ENCODE measurements at places on chromosomes 2 and 18.
A peak's percentile ranks its signal among the peaks of the same experiment; 100 is the strongest.

DNA sequence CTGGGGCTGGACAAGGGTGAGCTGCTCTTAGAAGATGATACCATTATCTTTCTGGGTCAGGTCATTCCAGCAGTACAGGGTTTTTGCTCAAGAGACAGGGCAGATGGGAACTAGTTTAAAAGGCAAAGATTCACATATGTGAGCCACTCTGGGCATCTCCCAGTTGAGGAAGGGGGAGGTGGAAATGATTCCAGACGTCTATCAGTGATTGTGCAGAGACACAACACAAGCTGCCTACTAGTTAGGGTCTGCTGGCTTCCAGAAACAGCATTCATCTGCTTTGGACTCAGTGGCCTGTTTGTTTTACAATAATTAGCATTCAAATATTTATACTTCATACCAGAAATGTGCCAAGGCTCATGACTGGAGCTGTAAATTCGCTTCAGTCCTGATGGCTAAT is 32.3 kb downstream of the ST6GAL2 start:
- no peak for DNase-seq

- no peak for DNase-seq
Measured at GRCh38 chr18:23548275-23548674, 38.0 kb downstream of the NPC1 start.

- DNase-seq, result no peak
Measured at GRCh38 chr2:15265889-15266288, 295.2 kb downstream of the NBAS start.

DNA sequence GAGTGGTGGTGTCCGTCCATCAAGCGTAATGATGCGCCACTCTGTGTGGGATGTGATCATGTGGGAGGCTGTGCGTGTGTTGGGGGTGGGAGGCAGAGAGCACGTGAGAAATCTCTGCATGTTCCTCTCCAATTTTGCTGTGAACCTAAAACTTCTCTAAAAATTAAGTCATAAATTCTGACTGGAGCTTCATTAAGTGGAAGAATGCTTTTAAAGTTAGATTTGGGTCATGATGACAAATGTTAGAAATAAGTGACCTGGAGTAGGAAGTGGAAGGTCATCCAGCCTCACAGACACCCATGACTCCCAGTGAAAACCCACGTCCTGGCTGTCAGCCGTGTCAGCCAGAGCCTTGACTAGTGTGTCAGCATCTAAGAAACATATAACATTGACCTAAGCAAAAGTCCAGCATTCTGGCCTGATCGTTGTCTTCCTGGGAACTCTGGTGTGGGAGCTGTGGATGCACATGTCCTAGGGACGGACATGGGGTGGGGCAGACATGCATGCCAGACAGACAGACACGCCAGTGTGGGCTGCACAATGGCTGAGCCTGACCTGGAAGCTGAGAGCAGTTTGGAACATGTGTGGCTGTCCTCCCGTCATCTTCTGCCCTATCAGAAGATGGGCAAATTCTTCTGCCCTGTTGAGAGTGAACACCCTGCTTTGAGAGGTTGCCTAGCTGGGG is 245.6 kb downstream of the FAM210A start:
- DNase-seq, result no peak

DNA sequence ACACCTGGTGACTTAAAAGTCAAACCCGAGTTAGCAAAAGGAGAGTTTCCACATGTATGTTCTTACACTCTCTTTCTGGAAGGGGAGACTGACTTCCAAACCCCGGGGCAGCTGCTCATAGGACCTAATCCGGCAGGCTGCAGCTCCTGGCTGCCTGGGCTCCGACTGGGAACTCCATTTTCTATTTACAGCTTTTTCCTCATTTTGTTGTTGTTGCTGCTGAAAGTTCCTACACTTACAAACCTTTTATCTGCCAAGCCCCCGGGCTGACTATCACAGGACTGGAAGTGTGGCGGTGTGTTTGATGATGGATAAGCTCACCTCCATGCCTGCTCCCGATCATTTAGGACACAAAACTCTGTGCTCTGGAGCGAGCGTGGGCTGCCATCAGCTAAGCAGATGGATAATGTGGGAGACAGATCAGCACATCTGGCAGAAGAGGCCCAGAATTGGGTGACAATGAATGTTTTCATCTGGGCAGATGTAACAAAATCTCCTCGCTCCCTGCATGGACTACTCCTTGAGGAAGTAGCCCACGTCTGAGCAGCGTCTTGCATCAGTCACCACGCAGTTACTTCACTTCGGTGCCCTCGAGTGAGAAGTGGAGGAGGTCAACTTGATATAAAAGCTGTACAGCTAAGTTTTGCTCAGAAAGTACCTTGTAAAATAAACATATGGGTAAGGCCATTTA is 114.4 kb upstream of the COPS8 start:
- DNase-seq, result no peak

DNA sequence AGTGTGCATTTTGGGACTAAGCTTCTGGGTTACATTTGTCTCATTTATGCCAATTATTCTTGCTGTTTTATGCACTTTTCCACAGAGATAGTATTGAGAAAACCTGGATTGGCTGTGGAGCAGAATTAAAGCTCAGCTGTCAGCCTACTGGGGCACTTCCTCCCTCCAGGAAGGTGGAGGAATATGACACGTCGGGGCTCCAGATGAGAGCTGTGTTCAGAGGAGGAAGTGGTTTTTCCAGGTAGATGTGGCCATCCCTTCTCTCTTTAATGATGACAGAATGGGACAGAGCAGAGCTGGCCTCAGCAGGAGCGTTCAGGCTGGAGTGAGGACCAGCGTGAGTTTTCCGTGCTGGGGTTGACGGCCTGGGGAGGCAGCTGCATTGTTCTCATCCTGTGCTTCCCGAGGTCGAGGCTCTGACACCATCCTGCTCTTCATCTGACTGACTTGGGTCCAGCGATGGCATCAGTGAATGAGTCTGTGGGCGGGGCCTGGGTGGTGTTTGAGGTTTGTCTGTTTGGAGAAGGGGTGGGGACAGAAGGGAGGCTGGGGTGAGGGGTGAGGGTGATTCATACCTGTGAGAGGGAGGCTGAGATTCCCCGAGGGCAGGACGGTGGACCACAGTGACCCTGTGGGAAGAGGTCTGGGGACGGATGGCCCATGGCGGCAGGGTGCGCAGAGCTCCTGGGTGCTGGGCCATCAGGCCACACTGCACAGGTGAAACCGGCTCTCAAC is 207.0 kb downstream of the LDLRAD4 start:
- DNase-seq, result no peak

- peak; percentile 55 for DNase-seq
Measured at GRCh38 chr18:60892441-60892840, 440.8 kb upstream of the CDH20 start.

DNA sequence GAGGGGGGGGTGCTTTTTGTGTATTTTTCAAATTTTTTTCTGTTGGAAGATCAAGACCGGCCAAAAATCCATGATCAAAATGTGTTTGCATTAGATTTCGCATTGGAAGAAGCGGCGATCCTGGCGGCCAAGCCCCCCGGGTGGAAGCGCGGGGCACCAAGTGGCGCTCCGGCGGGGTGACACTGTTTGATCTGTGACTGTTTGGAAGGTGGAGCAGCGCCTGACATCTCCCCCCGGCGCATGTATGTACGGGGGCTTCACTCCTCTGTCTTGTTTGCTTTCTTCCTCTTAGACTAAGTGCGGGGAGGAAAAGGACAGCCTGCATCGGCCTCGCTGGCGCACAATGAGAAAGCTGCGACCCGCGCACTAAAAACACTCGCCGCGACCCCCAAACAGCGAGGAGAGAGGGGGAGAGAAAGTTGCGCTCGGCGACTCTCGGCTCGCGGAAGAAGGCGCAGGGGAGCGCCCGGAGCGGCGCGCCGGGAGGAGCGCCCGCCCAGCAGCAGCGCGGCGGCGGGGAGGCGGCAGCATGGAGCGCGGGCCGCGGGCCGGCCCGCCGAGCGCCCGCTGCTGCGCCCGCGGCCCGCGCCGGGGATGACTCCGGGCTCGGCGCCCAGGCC is 515 bp downstream of the TSHZ1 start:
- DNase-seq, result peak; percentile 41

GRCh38 chr2:222693837-222694236 is 22.4 kb downstream of the MOGAT1 start:
- DNase-seq, result peak; percentile 49

GRCh38 chr18:53984021-53984420 is 240.4 kb downstream of the MBD2 start:
- DNase-seq, result peak; percentile 7

- no peak for DNase-seq
Measured at GRCh38 chr2:9358846-9359245, 64.5 kb downstream of the ITGB1BP1 start.

DNA sequence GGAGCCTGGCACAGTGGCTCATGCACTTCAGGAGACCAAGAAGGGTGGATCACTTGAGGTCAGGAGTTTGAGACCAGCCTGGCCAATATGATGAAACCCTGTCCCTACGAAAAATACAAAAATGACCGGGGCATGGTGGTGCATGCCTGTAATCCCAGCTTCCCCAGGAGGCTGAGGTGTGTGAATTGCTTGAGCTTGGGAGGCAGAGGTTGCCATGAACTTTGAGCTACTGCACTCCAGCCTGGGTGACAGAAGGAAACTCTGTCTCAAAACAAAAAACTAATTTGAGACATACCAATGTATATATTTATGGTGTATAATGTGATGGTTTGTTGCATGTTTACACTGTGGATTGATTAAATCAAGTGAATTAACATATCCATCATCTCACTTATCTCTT is 21.8 kb upstream of the ZNF512 start:
- no peak for DNase-seq

DNA sequence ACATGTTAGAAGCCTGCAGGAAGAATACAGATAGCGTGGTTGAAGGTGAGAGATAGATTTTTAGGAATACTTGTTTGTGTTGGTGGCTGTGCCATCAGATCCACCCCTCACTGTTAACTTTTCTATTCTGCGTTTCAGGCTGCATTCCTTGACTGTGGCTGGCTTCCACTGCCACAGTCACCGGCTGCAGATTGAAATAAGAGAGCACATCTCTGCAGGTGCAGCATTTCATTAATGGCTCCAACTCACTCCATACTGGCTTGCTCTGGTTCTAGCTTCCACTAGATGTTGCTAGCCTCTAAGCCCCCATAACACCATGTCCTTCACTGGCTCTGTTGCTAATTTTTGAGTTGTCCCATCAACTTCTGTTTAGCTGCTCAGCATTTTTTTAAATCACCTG is 286.5 kb downstream of the CPS1 start:
- no peak for DNase-seq

DNA sequence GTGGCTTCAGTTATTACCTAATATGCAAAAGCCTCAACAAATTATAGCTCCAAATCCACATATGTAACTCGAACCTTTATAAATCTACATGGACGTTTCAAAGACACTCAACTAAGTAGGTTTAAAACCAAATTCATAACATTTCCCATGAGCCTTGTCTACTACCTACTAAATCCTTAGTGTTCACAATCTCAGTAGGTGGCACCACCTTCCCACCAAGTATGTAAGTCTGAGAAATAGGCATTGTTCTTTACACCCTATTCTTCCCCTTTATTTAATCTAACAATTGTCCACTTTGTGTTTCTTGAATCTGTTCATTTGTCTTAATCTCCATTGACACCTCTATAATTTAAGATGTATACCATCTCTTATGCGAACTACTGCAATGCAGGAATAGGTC is 4.6 kb downstream of the PIGN start:
- DNase-seq, result no peak

GRCh38 chr2:236871500-236872001 is 214.1 kb upstream of the COPS8 start:
- peak; percentile 97 for DNase-seq

DNA sequence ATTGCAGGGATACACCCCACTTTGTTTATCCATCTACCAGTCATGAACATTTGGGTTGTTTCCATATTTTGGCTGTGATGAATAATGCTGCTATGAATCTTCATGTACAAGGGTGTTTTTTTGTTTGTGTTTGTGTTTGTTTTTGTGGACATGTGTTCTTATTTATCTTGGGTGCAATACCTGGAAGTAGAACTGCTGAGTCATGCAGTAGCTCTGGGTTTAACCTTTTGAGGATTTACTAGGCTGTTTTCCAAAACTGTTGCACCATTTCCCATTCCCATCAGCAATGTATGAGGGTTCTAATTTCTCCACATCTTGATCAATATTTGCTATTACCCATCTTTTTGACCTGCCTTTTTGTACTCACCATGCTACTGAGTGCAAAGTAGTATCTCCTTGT is 140.0 kb upstream of the CYP1B1 start:
- peak; percentile 65 for DNase-seq

GRCh38 chr2:231181860-231182512 is 16.4 kb upstream of the ARMC9 start:
- DNase-seq, result no peak

- DNase-seq, result peak; percentile 15
Measured at GRCh38 chr2:1816414-1816911, 72.1 kb upstream of the PXDN start.

GRCh38 chr2:216551234-216552068 is 52.8 kb downstream of the RPL37A start:
- DNase-seq, result peak; percentile 84

DNA sequence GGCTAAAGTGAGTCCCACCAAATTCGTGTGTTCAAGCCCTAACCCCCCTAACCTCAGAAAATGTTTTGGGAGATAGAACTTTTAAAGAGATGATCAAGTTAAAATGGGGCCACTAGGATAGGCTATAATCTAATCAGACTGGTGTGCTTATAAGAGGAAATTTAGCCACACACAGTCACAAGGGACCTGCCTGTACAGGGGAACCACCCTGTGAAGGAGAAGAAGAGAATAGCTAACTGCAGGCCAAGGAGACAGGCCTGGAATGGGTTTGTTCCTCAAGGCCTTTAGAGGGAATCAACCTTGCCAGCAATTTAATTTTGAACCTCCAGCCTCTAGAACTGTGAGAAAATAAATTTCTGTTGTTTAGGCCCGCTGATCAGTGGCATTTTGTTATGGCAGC is 36.0 kb upstream of the TANK start:
- no peak for DNase-seq

- DNase-seq, result no peak
Measured at GRCh38 chr2:114007436-114007835, 117.5 kb downstream of the ACTR3 start.

GRCh38 chr2:35591886-35592285 is 763.7 kb upstream of the CRIM1 start:
- DNase-seq, result no peak
